ENCODE measurements at places on chromosomes 4 and X.

DNA sequence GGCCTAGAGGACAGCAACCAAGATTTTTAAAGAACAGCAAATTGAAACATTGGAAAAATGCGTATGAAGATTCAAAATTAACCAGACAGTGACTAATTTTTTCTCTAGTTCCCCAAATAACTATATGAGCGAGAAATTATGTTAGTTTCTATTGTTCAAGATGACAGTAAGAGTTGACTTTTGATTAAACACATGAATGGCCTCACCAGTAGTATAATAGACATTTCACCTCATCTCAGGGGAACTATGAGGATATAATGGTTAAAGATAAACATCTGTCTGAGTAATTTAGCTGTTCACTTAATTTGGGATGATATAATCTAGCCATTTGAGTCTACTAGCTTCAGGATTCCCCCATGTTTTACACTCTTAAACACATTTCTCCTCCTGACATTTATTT, 380.9 kb upstream of the NWD2 start:
- no peak for DNase-seq

DNA sequence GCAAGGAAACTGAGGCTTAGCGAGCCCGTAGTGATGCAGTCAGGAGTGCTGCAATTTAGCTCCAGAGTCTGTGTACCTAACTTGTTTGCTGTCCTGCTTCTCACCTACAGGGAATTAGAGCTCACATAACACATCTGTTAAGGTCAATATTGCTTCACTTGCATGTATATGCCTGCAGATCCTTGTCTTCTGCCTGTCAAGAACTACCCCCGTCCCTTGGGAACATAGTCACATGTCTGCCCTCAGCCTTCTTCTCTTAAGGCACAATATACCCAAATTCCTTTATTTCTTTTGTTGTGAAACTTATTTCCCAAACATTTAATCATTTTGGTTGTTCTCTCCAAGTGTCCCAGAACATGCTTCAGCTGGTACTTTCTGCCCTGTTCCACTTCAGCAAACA, 103.3 kb upstream of the LEF1 start:
- no peak for DNase-seq

DNA sequence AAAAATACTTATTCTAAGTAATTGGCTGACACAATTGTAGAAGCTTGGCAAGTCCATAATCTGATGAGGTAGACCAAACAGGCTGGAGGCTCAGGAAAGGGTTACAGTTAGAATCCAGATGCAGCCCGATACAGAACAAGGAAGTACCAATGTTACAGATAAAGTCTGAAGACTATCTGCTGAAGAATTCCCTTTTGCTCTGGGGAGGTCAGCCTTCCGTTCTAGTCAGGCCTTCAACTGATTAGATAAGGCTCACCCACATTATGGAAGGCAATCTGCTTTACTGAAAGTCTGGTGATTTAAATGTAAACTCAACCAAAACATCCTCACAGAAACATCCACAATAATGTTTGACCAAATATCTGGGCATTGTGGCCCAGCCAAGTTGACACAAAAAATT, 7.4 kb upstream of the DYNLT3 start:
- no peak for DNase-seq

DNA sequence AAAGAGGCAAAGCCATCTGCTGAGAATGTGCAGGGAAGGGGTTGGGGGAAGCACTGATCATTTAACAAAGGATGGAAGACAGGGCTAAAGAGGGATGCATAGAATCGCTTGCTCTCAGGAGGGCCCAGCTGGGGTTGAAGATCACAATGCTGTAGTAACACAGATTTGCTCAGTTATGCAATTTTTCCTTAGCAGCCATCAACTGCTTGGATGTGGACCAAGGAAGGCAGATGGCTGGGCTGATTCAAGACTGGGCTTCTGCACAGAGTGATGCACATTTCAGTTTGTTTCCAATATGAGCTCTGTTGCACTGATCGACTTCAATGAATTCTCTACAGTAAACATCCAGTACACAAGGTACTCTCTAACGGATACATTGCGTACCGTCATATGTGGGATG, 127.8 kb upstream of the TBL1X start:
- no peak for DNase-seq

DNA sequence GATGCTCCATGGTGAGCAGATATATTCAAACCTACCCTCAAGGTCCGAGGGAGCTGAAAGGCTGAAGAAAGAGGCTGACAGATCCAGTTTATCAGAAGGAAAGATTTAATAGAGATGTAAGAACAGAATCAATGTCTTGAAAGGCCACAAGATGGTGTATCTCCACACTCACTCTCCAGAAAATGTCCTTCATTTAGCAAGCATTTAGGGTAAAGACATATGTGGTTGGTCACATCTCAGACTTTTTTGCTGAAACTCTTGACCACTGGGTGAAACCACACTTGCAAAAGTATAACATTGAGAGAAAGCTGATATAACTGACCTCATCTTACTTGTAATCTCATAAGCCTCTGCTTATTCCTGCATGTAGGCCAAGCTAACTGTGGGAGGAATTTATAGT, 745.8 kb upstream of the GALNTL6 start:
- DNase-seq, result no peak

DNA sequence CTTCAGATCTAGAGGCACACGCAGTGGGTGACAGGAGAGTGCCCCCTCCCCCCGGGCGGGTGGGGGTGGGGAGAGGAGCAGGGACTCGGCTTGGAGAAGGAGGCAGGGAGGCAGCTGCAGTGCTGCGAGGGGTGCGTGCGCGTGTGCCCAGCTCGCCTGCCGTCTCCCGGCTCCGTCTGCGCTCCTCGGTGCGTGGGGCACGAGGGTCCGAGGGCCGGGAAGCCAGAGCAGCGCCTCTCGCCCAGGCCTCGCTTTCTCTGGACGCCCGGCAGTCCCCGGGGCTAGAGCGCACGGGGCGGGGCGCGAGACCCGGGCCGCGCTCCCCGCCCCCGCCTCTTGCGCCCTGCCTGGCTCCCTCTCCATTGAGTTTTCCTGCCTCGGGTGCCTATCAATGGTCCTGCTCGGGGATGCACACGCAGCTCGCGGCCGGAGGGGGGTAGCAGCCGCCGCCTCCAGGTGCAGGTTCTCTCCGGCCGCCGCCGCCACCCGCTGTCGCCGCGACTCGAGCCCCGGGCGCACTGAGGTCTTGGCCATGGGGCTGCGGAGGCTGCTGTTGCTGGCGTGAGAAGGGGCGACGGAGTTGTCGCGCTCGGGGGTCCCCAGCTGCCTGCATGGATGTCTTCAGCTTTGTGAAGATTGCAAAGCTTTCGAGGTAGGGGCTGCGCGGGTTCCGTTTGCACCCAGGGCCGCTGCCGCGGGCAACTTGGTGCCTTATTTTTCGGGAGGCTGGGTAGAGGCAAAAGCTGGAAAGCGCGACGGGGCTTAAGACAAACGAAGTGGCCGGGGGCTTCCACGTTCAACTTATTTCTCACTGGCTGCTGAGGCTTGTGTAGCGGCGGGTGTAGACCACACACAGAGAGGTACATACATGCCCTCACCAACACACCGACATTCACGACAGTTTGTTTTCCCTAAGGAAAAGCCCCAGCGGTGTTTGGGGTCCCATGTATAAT, at the start of gene FRMPD4:
Gene FRMPD4 (plus strand): TSS at position 113 of the 953 bp plus-strand sequence. CDS start 499 bp downstream, at position 612.
- no peak for DNase-seq

DNA sequence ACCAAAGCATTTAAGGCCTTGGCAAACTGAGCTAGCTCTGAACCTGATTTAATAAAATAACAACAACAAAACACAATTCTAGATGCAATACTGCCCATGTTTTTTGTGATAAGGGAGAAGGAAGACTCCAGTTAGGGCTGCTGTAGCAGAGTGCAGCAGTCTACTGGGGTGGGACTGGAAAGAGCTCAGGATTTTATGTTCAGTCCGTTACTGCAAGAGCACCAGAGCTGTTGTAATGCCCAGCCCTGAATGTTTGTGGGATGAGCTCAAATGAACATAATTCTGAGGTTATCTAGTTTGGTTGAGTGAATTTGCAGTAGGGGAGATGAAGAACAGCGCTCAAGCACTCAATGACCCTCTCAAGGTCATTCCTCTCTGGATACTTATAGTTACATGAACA, 743.8 kb downstream of the FAT4 start:
- no peak for DNase-seq

DNA sequence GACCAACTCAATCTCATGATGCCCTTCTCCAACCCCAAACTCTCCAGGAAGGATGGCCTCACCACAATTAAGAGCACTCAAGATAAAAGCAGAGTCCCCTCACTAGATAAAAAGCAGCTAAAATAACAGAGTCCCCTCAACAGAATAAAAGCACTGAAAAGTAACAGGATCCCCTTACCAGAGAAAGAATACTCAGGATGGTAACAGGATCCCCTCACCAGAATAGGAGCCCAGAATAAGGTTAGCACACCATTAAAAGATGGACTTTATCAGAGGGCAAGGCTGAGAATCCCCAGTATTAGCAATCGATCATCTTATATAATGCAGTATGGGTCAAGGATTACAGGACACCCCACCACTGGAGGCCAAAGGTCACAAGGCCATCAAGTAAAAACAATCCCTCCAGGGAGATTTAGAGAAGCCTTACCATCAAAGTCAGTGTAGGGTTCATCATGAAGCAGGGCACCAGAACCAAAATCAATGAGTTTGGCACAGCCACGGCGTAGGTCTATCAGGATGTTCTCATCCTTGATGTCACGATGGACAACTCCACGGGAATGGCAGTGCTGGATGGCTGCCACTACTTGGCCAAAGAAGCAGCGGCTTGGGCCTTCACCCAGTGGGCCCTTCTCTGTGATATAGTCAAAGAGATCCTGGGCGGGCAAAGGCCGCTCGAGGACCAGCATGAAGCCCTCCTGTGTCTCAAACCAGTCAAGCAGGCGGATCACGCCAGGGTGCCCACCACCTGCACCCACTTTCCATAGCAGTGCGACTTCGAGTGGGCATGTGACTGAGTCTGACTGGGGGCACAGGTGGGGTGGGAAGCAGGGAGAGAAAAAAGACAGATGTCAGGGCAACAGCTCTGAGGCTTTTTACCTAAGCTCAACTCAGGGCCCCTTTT, 3.4 kb upstream of the SLC35A2 start:
- DNase-seq, result no peak

GRCh38 chr4:69524706-69525105, 29.0 kb upstream of the UGT2B4 start:
- no peak for DNase-seq

GRCh38 chr4:148184922-148185321, 257.3 kb downstream of the NR3C2 start:
- no peak for DNase-seq

DNA sequence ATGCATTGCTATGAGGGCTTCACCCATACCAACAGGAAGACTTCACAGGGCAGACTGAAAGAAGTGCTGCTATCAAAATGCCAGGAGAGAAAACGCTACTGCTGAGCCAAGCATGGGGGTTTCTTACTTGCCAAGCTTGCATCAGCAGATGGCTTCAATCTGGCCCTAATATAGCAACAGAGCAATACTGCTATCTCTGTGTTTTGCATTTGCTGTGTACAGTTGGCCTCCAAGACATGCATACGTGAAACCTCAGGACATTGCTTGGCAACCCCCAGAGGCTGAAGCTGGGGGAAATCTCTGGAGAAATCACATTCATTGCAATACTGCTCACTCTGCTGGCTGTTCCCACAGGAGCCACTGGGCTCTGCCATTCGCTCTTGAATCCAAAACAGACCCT, 127.2 kb upstream of the GPC4 start:
- no peak for DNase-seq

- DNase-seq, result no peak
Measured at GRCh38 chrX:79524642-79525041, 157.5 kb upstream of the ITM2A start.

Data from activated effector memory CD4-positive, alpha-beta T cell treated with Interleukin-2 at 50 U/mL for 16 hours (primary cell).